ENCODE measurements at places on chromosomes 4 and X. TPM values are rescaled to one million over a fixed set of nuclear protein-coding genes. Genes with fewer than 3 reads are reported as not detected.

DNA sequence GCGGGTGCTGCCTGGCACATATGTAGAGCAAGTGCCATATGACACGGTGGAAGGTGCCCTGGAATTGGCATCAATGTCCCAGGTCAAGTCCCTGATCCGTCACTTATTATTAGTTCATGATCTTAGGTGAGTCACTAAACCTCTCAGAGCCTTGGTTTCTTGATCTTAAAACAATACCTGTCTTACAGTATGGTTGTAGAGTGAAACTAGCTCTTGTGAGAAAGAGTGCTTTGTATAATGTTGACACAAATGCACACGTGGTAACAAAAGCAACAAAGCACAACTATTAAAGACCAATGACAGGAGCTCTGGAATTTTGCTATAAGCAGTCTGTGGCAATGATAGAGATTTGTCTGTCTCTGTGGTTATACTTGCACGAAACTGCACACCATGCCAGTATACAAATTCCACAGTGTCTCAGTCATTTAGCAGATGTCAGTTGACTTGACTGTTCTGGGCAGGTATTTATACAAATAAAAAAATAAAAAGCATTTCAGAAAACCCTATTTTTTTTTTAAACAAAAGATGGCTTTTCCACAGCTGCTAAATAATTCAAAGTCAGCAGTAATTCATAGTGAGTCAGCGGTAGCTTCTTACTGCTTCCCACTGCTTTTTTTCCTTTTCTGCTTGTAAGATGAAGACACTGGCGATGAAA, 19.7 kb upstream of the ACSL1 start:
- no peak for DNase-seq

The POU4F2 gene
- total RNA-seq: not detected

DNA sequence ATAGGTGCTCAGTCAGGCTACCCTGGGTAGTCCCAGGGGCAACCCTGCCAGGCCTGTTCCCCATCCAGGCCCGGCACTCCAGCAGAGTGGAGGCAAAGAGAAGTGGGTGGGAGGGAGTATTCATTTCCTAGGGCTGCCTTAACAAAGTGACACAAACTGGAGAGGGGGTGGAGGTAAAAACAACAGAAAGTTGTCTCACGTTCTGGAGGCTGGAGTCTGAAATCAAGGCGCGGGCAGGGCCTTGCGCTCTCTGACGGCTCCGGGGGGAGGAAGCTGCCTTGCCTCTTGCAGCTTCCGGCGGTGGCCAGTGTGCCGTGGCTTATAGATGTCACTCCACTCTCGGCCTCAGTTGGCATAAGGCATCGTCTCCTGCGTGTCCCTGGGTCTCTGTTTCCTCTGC, 90.8 kb downstream of the DCTD start:
- peak; percentile 35 for DNase-seq

The PLXNA3 gene
- total RNA-seq: 26.2 TPM

The SOWAHB gene
- total RNA-seq: not detected

The DMRTC1 gene
- total RNA-seq: 0.12 TPM

GRCh38 chrX:103754401-103754800, 22.2 kb upstream of the PLP1 start:
- DNase-seq: no peak

GRCh38 chr4:177448850-177449249, 6.6 kb upstream of the AGA start:
- DNase-seq: no peak

DNA sequence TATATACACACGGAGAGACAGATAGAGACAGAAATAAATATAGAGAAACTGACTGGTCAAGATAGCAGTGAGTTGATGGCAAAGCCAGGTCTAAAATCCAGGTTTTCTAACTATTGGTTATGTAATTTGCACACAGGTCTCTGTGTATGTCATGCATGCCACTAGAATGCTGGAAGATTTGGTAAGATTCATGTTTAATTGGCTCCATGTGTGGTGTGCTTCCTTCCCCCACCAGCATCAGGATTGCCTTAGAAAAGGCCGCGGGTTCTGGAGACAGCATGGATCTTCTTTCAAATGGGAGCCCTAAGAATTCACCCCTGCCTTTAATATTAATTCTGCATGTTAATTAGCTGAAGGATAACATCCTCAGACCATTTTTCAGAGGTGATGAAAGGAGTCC, 31.3 kb downstream of the HAND2 start:
- no peak for DNase-seq

DNA sequence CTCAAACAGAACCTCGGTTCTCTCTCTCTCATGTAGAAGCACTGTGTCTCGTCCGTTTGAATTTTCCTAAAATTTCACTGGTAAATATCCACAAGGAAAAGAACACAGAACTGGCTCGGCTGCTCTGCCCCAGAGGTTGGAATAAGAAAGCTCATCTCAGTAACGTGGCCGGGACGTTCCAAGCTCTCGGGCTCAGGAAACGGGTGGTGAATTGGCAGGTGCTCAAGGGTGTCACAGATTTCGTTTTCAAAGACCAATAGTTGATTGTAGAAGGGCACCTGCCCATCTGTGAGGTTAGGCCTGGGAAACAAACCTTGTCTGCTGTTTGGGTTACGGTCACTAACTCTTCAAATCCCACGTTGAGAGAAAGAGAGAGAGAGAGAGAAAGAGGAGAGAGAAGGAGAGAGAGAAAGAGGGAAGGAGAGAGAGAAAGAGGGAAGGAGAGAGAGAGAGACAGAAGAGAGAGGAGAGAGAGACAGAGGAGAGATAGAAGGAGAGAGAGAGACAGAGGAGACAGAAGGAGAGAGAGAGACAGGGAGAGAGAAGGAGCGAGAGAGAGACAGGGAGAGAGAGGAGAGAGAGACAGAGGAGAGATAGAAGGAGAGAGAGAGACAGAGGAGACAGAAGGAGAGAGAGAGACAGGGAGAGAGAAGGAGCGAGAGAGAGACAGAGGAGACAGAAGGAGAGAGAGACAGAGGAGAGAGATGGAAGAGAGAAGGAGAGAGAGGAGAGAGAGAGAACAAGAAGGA, 106.6 kb downstream of the CRLF2 start:
- no peak for DNase-seq

GRCh38 chrX:140712413-140713173, 3.0 kb downstream of the LINC00632 start:
- peak; percentile 29 for DNase-seq

All from activated CD4-positive, alpha-beta T cell treated with anti-CD3 and anti-CD28 coated beads, Interleukin-2, amount 10 ng/mL, durations not matched to agents 7 days and 5 days (primary cell).